ENCODE measurements at places on chromosomes 1 and 21. TPM values are rescaled to one million over a fixed set of nuclear protein-coding genes. Genes with fewer than 3 reads are reported as not detected.

- no peak for DNase-seq
These were observed 28.2 kb upstream of the FCRL4 start for GRCh38 chr1:157626099-157626498.

- no peak for DNase-seq
These were observed at the start of gene PTPRC for GRCh38 chr1:198638894-198639635. Gene PTPRC (plus strand): TSS chr1:198639040. CDS start chr1:198639269, 229 bp downstream.

- peak; percentile 50 for DNase-seq
These were observed 1.5 kb downstream of the ZNF684 start for GRCh38 chr1:40532844-40533424.

GRCh38 chr1:238499021-238499420 is 608.3 kb upstream of the ZP4 start:
- no peak for DNase-seq

- no peak for DNase-seq
These were observed 3.8 kb downstream of the PHGDH start for GRCh38 chr1:119715542-119715941.

GRCh38 chr1:248815407-248816034 is 10.2 kb downstream of the SH3BP5L start:
- no peak for DNase-seq

- no peak for DNase-seq
These were observed 5.1 kb upstream of the HES4 start for GRCh38 chr1:1004780-1005697.

DNA sequence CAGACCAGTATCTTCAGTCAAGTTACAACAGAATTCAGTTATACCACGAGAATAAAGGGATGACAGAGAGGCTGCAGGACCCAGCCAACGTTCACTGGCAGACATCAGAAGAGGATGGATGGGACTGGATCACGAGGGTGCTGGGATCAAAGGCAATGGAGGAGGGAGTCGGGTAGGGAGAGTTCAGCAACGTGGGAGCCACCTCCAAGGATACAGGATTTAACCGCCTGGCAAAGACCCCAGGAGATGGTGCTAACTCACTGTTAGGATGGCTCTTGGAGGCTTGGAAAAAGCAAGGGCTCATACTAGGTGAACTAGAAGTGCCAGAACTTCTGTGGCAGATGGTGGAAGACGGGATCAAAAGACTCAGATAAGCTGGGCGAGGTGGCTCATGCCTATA is 99.1 kb upstream of the DISP3 start:
- DNase-seq: no peak

GRCh38 chr1:48089356-48089891 is 92.2 kb upstream of the TRABD2B start:
- DNase-seq: no peak

DNA sequence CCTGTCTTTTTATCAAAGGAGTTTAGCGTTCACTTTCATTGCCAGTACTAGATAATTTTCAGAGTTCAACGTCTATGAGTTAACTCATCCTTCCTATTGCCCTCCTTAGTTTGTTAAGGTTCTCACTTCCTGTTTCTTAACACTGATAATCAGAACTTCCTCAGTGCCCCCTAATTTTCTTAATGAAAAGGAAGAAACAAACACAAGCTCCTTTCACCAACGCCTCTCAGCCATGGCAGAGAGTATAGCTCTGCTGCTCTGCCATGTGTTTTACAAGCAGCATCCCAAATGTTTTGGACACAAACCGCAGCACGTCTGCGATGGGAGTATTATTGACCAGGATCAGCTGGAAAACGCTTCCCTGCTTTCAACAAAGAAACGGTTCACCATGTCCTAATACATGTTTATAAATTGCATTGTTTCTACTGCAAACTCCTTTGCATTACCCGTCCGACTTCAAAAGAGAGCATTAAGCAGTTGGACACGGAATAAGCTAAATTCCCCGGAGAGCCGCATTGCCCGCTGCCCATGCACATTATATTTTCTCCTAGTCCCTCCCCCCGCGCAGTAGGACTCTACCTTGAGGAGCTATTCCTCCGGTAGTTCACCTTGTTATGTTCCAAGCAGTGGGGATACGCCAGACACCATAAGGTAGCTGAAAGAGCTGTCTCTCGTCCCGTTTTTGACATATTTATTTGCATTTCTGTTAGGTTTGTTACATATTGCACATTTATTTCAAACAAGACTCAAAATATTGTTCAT is 561 bp downstream of the OLFM3 start:
- no peak for DNase-seq

DNA sequence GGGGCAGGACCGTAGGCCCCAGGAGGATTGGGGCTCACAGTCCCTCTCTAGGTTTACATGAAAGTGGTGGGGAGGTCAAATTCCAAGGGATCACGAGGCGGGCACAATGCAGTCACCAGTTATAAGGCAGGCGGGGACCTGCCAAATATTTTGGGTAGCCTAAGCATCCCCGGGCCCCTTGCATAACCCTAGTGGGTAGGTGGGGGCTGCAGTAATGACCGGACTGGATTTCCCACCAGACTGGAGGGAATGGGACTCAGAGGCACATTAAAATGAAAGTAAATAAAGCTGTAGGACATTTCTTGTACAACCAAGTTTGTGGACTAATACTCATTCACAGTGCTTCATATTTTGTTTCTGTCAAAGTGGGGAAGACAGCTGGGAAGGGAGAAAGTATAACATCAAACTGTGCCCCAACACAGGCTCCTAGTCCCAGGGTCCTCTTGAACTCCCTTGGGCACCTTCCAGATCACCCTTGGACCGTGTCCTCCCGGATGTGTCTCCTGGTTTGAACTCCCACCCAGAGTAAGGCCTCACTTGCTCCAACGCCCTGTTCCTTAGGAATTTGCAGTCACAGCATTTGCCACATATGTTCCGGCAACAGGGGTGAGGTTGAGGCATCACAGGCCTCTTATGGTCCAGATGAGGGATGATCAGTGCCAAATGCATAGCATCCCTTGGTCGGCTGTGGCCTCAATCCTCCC is 28.4 kb upstream of the KIAA0040 start:
- DNase-seq: no peak

- DNase-seq: no peak
These were observed 34.3 kb downstream of the ZYG11A start for GRCh38 chr1:52876843-52877242.

- no peak for DNase-seq
These were observed 49.4 kb downstream of the NGF start for GRCh38 chr1:115288591-115289198.

DNA sequence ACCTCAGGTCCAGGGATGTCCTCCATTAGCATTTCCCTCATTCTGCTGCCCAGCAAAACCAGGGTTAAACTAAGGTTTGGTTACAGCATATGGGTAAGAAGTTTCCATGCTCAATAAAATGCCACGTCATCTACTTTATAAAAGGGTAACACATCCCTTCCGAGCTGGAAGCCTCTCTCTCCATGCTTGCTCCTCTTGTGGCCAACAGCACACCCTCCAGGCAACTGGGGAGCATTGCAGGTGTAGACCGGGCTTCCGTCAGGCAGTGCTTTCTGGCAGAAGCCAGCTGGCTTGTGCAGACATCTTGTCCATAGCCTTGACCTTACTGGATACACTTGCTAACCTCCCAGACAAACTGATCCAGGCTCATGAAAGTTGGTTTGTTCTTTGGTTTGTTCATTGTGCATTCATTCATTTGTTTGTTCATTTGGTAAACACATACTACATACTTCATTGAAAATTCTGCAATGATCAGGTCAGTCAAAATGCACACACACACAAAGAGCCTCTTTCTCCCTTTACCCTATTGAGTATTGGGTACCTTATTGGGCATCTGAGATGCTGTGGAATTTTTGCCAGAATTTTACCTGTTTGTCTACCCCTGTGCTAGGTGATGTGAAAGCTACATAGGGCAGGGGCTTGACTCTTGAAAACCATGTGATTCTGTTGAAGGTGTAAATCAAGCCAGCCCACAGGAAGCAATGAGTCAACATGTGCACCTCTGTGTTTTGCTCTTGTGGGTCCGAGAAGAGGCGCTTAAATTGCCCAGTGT is 422.8 kb downstream of the CAMTA1 start:
- DNase-seq: no peak

- DNase-seq: no peak
These were observed 268.5 kb downstream of the BRINP2 start for GRCh38 chr1:177439301-177439700.

- no peak for DNase-seq
These were observed 82.1 kb downstream of the TTC3 start for GRCh38 chr21:37155186-37155585.

- DNase-seq: peak; percentile 47
These were observed 3.9 kb upstream of the DENND2D start for GRCh38 chr1:111204201-111204982.

DNA sequence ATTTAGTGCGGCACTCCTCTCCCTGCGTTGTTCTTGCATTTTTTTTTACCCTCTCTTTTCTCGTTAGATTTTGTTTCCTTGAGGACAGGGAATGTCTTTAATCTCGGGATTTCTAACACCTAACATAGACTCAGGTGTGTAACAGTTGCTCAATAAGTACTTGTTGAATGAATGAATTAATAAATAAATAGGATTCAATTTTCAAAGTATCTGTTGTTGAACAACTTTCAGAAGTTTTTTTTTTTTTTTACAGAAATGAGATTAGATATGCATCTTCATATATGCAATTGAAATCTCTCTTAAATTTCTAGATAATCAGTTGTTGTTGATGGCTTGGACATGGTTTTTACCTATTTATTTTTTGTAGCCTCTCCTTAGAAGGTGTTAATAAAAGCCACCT is 83.1 kb downstream of the ROR1 start:
- DNase-seq: no peak

GRCh38 chr1:173702736-173703135 is 12.0 kb upstream of the KLHL20 start:
- no peak for DNase-seq

- DNase-seq: no peak
These were observed 40.9 kb downstream of the ALPL start for GRCh38 chr1:21550097-21550496.

GRCh38 chr1:54885807-54886723 is 930 bp downstream of the DHCR24 start:
- DNase-seq: no peak

DNA sequence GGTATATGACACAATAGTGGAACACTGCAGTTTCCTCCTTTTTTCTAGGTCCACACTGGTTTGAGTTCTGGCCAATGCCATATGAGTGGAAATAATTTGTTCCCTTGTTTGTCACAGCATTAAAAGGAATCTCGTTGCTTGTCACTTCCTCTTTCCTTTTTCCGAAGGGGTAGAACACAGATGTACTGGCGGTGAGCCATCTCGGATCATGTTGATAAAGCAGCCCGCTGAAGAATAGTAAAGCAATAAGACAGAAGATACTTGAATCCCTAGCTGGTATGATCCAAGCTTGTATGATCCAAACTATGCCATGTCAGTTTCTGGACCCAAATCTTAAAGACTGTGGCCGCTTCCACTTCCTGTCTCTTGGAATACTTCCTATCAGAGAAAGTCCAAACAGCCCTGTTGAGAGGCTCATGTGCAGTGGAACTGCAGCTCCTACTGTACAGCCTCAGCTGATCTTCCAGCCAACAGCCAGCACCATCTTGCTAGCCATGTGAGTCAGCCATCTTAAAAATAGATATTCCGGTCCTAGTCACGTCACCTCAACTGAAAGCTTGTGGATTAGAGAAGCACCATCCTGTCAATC is 40.3 kb downstream of the CFHR5 start:
- no peak for DNase-seq

GRCh38 chr1:205980237-205980870 is 22.8 kb downstream of the RAB7B start:
- no peak for DNase-seq

- DNase-seq: no peak
These were observed 14.9 kb upstream of the CD5L start for GRCh38 chr1:157856538-157856937.

- no peak for DNase-seq
These were observed 2.1 kb downstream of the MOV10 start for GRCh38 chr1:112676543-112676942.

DNA sequence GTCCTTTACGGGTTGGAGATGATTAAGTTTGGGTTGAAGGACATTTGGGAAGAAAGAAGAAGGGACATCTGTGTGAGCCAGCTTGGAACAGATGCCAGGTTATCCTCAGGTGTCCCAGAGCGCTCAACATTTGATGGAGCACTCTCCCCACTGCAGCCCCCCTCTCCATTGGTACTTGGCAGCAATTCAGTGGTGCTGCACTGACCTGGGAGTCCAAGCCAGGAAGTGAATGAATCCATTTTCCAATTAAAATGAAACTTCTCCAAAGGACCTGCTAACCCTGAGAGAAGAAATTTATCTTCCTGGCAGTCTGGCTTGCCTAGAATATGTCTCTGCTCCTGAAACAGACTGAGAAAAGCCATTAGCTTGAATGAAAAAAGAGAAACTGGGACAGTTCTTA is 67.1 kb downstream of the FGGY start:
- no peak for DNase-seq

DNA sequence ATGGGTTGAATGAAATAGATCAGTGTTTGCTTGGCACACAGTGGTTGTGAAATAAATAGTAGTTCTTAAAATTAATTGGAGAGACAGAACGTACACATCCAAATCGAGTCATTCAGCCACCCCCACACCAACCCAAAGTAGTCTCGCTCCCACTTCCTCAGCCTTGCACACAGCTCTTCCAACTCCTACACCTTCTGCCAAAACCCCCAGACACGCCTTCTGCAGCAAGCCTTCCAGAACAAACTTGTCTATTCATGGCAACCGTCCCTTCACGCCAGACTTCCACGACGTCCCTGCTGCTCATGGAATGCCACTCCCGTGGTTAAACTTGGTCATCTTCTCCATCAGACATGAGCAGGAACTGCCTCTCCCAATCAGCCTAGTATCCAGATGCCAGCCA is 37.5 kb upstream of the RD3 start:
- no peak for DNase-seq

GRCh38 chr1:9294910-9295636 is 2.4 kb downstream of the SPSB1 start:
- DNase-seq: no peak

GRCh38 chr1:115168026-115168425 is 78.7 kb upstream of the TSPAN2 start:
- no peak for DNase-seq

DNA sequence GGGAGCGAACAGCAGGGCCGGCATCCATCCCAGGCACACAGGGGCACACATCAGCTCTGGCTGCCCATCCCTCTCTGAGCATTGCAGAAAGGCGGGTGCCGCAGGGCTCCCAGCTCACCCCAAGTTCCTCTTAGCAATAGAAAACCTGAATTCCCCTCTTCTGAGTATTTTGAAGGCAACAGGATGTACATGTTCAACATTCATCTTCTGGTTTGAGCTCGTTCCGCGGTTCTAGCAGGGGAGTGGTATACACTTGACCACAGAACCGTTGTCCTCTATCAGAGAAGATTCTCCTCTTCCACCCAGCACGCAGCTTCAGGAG is 23.6 kb downstream of the ACTA1 start:
- DNase-seq: no peak

GRCh38 chr1:1906185-1907097 is 8.6 kb upstream of the CALML6 start:
- DNase-seq: peak; percentile 48

OR6N1 gene
- total RNA-seq: not detected

BLACAT1 gene
- total RNA-seq: not detected

TTLL7 gene
- not detected for total RNA-seq

HSD3B1 gene
- total RNA-seq: not detected

SYCP1 gene
- not detected for total RNA-seq

S100A7 gene
- total RNA-seq: not detected

MARK1 gene
- not detected for total RNA-seq

CR2 gene
- total RNA-seq: 1.2 TPM

HJV gene
- total RNA-seq: not detected

RGS16 gene
- total RNA-seq: 16.4 TPM

GPATCH3 gene
- total RNA-seq: 30.2 TPM

KIRREL1 gene
- total RNA-seq: not detected
